Pancreas (tissue), 10 donors: ENCODE measurements at places on chromosomes 6 and 20. TPM values are rescaled to one million over a fixed set of nuclear protein-coding genes. Genes with fewer than 3 reads are reported as not detected.

DNA sequence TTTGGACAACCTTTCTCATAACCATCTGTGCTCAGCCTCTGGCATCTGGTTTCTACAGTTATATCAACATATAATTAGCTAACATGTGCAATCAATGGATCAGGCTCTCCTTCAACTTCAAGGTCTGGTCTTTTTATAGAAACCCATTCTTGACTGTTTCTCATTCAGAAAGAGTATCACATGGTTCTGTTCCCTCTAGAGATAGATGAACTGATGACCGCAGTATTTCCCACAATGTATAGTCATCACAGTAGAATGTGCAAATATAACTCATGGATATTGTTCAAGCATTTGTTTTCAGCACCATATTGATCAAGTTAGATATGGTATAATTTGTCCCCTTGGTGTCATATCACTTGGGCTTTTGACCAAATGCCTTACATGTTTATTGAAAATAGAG lies 656.2 kb downstream of the FRK start:
- H3K4me3 ChIP-seq, result no peak overlapping the region
- no peaks in the 10 kb centered on the region for H3K36me3 ChIP-seq
- H3K27ac ChIP-seq, result no peak overlapping the region
- no peaks in the 10 kb centered on the region for H3K4me1 ChIP-seq
- no peaks in the 10 kb centered on the region for H3K27me3 ChIP-seq

GRCh38 chr6:168825226-168826077 lies 384.5 kb downstream of the SMOC2 start:
- no peaks in the 10 kb centered on the region for H3K4me1 ChIP-seq
- H3K4me3 ChIP-seq, result no peak overlapping the region
- no peaks in the 10 kb centered on the region for H3K36me3 ChIP-seq
- H3K27me3 ChIP-seq, result no peaks in the 10 kb centered on the region

DNA sequence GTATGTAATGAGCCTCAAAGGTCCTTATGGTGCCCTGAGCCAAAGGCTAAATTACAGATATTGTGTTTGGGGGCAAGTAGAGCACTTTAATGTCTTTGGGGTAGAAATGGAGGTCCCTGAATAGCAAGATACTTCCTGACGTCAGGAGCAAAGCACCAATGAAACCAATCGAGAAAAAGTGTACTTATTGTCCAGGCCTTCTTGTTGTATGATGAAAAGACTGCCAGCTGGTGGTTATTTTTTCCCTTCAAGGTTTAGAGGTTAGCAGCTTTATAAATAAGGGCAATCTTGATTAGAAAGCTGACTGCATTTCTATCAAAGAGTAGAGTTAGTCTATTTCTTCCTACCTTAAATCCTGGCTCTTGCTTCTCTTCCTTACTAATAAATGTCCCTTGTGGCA lies 76.1 kb upstream of the HSF2 start:
- DNase-seq, result no peak
- H3K4me3 ChIP-seq, result peak overlapping the region; percentile 34
- no peaks in the 10 kb centered on the region for H3K27me3 ChIP-seq
- no peaks in the 10 kb centered on the region for H3K36me3 ChIP-seq
- peaks cover 4% of the 10 kb centered on the region for H3K4me1 ChIP-seq
- no peak overlapping the region for H3K27ac ChIP-seq

DNA sequence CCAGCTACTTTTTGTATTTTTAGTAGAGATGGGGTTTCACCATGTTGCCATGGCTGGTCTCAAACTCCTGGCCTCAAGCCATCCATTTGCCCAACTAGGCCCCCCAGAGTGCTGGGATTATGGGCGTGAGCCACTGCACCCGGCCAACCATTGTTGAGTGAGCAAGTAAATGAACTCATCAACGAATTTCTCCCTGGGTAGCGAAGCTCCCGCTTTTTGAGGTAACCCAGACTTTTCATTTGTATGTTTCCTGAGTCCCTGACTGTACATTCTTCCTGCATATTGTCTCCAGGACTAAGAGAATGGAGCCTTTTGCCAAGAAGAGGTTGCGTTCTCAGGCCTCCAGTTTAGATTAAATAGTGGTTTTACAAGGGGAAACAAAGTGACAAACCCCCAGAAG lies 36.4 kb downstream of the RIPOR3 start:
- H3K27me3 ChIP-seq, result no peaks in the 10 kb centered on the region
- H3K36me3 ChIP-seq, result no peaks in the 10 kb centered on the region
- DNase-seq, result no peak
- H3K4me1 ChIP-seq, result peaks cover 18% of the 10 kb centered on the region

DBNDD2 gene
- 14.3 TPM for total RNA-seq

APOBEC2 gene
- 10.0 TPM for total RNA-seq

CLPSL1 gene
- total RNA-seq, result 102 TPM

PPP1R3G gene
- total RNA-seq, result not detected

GRCh38 chr6:147075381-147075780 lies 128.8 kb upstream of the STXBP5 start:
- H3K36me3 ChIP-seq, result no peaks in the 10 kb centered on the region
- H3K27ac ChIP-seq, result no peak overlapping the region
- DNase-seq, result no peak
- no peaks in the 10 kb centered on the region for H3K27me3 ChIP-seq
- H3K4me1 ChIP-seq, result peaks cover 18% of the 10 kb centered on the region

BNIP5 gene
- total RNA-seq, result 37.5 TPM

SUN5 gene
- total RNA-seq, result not detected

HLA-DRB1 gene
- total RNA-seq, result 165 TPM

- no peak overlapping the region for H3K27ac ChIP-seq
- DNase-seq, result peak; percentile 14
- H3K4me3 ChIP-seq, result no peak overlapping the region
- no peaks in the 10 kb centered on the region for H3K27me3 ChIP-seq
Observed at GRCh38 chr6:170174771-170175643, 115.9 kb downstream of the DLL1 start.

PTPRT gene
- 0.69 TPM for total RNA-seq

DNA sequence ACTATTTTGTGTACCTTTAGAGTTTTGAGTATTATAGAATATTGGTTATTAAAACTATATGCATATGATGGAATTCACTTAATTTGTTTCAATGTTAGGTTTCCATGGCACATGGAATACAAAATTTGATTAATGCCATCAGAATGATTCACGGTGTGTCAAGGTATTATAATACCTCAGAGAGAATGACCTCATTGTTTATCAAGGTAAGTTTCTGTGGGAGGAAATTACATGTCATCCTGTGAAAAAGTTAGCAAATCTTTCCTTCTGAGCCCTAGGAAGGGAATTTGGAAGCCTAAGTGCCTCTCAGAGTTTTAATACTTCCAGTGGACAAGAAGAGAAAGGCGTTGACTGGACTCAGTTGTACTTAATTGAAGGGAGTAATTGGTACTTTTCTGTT lies 40.8 kb downstream of the DNAH8 start:
- no peaks in the 10 kb centered on the region for H3K4me1 ChIP-seq
- no peaks in the 10 kb centered on the region for H3K36me3 ChIP-seq
- no peak for DNase-seq

DNA sequence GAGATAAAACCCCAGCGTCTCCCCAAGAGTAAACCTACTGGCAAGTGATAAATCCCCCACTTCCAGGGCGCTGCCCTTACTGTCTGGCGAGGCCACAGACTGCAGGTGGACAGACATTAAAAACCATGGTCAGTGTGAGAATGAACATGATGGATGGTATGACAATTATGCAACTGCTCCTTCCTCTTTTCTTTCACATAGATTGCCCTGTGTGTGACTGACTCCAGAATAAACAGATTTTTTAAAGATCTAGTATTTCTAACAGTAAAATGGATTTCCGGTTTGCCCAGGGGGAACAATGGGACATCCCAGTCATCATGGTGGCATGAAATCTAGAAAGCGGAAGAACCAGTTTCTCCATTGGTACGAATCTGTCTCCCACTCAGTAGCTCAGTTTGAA lies 153.7 kb downstream of the FOXC1 start:
- H3K4me3 ChIP-seq, result no peak overlapping the region
- no peaks in the 10 kb centered on the region for H3K27me3 ChIP-seq
- no peak overlapping the region for H3K27ac ChIP-seq
- no peak for DNase-seq
- H3K36me3 ChIP-seq, result no peaks in the 10 kb centered on the region

BCAS1 gene
- 0.52 TPM for total RNA-seq

PAK5 gene
- 1.6 TPM for total RNA-seq

BPIFB1 gene
- not detected for total RNA-seq

- no peaks in the 10 kb centered on the region for H3K4me1 ChIP-seq
- no peaks in the 10 kb centered on the region for H3K27me3 ChIP-seq
- H3K27ac ChIP-seq, result no peak overlapping the region
- no peaks in the 10 kb centered on the region for H3K36me3 ChIP-seq
- DNase-seq, result peak; percentile 81
Observed at GRCh38 chr6:32087574-32088486, 21.3 kb downstream of the TNXB start.

ANKRD66 gene
- not detected for total RNA-seq

CDSN gene
- total RNA-seq, result not detected

ZBTB46 gene
- total RNA-seq, result 3.0 TPM

RWDD1 gene
- total RNA-seq, result 31.4 TPM

METTL24 gene
- 1.0 TPM for total RNA-seq

DNA sequence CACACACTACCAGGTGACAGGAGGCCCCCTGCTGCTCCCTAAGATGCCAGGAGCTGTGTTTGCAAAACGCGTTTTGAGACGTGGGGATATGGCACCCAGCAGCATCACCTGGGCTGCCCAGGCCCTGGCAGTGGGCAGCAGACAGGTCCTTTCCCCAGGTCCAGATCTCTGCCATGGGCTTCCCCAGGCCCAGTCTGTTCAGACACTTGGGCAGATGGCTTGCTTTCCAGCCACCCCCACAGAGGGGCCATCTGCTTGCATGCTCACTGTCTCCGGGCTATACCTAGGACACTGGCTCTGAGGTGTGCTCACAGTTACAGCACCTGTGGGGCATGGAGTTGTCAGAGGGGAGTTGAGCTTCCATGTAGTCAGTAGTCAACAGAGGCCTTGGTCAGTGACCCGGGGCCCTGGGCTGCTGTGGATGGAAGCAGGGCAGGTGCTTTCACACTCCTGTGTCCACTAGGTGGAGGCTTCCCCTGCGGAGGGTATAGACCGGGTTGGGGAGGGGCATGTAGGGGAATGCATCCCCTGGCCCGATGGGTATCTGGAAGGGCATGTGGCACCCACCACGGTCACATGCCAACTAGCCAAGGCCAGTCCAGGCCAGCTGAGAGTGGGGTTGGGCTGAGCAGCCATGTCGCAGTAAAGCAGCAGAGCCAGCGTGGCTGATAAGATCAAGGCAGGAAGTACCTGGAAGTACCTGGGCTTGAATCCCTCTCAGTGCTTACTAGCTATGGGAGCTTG lies 185.4 kb upstream of the SLC24A3 start:
- H3K4me3 ChIP-seq, result no peak overlapping the region
- no peak for DNase-seq
- no peaks in the 10 kb centered on the region for H3K27me3 ChIP-seq

- no peak overlapping the region for H3K27ac ChIP-seq
- DNase-seq, result no peak
- H3K27me3 ChIP-seq, result no peaks in the 10 kb centered on the region
- H3K36me3 ChIP-seq, result no peaks in the 10 kb centered on the region
- no peak overlapping the region for H3K4me3 ChIP-seq
- H3K4me1 ChIP-seq, result no peaks in the 10 kb centered on the region
Observed at GRCh38 chr20:61768571-61769285, 297.0 kb downstream of the TAF4 start.

CCN6 gene
- total RNA-seq, result not detected

DDX27 gene
- total RNA-seq, result 16.8 TPM

DNA sequence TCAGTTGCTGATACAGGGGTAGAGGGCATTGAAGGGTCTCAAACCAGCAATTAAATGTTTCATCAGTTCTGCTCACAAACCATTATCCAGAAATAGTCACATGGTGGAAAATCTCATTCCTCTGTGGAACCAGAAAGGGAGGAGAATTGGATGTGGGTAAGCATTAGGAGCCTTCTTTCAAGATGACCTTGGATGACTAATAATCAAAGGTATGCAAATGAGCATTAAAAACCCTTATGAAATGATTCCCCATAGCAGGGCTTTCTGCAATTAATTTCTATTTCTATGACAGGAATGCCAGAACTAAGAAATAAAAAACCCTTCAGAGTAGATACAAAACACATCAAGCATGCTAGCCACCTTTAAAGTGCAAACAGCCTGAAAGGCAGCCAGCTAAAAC lies 37.4 kb upstream of the HCRTR2 start:
- no peak overlapping the region for H3K27ac ChIP-seq
- H3K4me1 ChIP-seq, result no peaks in the 10 kb centered on the region
- H3K36me3 ChIP-seq, result no peaks in the 10 kb centered on the region
- H3K27me3 ChIP-seq, result no peaks in the 10 kb centered on the region
- no peak overlapping the region for H3K4me3 ChIP-seq

NFATC2 gene
- total RNA-seq, result 8.3 TPM

- H3K4me1 ChIP-seq, result peaks cover 4% of the 10 kb centered on the region
- H3K27ac ChIP-seq, result no peak overlapping the region
- no peak overlapping the region for H3K4me3 ChIP-seq
- DNase-seq, result no peak
- H3K36me3 ChIP-seq, result no peaks in the 10 kb centered on the region
Observed at GRCh38 chr6:112044856-112045255, 9.0 kb upstream of the CCN6 start.

DACT2 gene
- total RNA-seq, result 3.0 TPM

SRMS gene
- not detected for total RNA-seq

- peak overlapping the region; percentile 36 for H3K4me3 ChIP-seq
- DNase-seq, result peak; percentile 71
- H3K27me3 ChIP-seq, result peaks cover 9% of the 10 kb centered on the region
Observed at GRCh38 chr6:108115598-108116058, 41.1 kb upstream of the OSTM1 start.

DNA sequence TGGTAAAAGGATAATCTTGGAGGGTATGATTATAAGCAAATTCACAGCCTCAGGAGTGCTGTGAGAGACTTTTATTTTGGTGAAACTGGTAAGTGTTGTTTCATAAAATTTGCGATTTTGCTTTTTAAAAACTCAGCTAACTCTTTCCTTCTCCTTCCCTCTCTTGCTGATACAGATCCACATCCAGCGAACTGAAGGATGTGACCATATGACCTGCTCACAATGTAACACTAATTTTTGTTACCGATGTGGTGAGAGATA lies 77.2 kb upstream of the TPD52L1 start:
- no peaks in the 10 kb centered on the region for H3K36me3 ChIP-seq
- H3K27me3 ChIP-seq, result no peaks in the 10 kb centered on the region
- no peak for DNase-seq
- no peak overlapping the region for H3K27ac ChIP-seq
- no peaks in the 10 kb centered on the region for H3K4me1 ChIP-seq

DNA sequence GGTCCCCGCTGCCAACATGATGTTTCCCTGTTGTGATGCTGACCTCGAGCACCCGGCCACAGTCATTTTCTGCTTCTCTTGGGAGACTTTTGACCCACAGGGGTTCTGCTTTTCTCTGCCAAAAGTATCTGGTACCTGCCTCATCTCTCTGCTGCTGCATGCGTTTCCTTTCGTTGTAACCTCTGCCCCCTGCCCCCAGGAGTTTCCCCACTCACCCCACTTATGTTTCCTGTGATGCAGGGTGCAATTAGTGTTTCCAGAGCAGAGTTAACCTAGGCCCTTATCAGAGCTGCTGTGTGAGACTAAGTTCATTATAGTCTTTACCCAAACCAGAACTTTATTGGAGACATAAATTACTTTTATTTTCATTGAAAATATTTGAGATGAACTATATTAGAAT lies 65.2 kb upstream of the EDN3 start:
- no peak overlapping the region for H3K27ac ChIP-seq
- H3K36me3 ChIP-seq, result no peaks in the 10 kb centered on the region
- no peaks in the 10 kb centered on the region for H3K4me1 ChIP-seq
- no peak overlapping the region for H3K4me3 ChIP-seq
